Heart right ventricle (tissue), 16 donors: ENCODE measurements at places on chromosomes 5 and 9. TPM values are rescaled to one million over a fixed set of nuclear protein-coding genes. Genes with fewer than 3 reads are reported as not detected.
A peak's percentile ranks its signal among the peaks of the same experiment; 100 is the strongest.

DNA sequence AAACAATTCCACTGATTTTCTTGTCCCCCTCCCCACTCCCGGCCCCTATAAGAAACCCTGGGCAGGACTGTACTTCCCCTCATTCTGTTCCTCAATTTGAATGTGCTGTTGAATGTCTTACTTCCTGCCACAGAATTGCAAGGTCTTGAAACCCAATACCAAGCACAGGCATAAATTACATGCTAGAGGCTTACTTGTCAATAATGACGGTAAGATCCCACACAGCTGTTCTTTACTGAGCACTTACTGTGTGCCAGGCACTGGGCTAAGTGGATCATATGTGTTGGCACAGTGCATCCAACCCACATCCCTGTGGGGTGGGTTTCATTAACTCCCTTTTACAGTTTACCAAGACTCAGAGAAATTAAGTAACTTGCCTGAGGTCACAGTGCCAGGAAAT lies 63.4 kb downstream of the MVB12B start:
- DNase-seq = no peak

- no peak for DNase-seq
Measured at GRCh38 chr9:78115073-78115472, 83.5 kb upstream of the GNAQ start.

DNA sequence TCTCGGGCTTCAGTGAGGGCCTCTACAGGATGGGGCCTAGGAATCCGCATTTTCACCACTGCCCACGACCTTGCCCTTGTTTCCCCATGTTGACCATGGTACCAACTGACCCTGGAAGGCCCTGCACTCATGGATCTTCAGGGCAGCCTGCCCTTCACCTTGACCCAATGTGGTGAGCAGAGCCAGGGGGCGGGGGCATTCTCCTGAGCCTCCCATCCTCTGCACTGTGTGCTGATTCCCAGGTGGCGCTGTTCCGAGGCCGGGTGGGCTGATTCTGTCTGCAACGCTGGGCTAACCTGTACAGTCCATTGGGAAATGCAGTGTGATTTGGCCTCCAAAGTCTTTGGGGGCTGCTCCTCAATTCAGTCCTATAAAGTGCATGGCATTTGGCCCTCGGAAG lies 68.7 kb downstream of the SHB start:
- no peak for DNase-seq

GRCh38 chr5:73945505-73945904 lies 319.5 kb downstream of the ARHGEF28 start:
- no peak for DNase-seq

DNA sequence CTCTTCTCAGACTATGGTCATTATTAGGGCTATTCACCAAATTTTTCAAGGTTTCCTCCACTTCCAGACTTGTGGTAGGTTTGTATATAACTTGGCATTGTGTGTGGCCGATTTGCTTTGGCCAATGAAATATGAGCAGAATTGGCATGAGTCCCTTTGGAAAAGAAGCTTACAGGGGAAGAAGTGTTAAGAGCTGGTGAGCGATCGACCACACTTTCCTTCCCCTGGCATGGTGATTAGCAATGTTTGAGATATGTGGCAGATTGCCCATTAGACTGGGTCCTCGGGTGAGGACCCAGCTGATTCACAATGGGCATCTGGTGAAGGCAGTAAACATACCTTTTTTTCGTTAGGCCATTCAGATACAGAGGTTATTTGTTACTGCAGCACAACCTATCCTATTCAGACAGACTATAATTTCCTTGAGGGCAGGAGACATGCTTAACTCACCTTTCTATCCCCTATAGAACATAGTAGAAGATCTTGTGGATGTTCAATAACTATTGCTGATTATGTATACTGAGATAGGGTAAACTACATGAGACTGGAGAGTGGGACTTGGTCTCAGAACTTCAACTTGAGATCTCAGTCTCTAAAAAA lies 62.8 kb upstream of the KLF9 start:
- no peak for DNase-seq

DNA sequence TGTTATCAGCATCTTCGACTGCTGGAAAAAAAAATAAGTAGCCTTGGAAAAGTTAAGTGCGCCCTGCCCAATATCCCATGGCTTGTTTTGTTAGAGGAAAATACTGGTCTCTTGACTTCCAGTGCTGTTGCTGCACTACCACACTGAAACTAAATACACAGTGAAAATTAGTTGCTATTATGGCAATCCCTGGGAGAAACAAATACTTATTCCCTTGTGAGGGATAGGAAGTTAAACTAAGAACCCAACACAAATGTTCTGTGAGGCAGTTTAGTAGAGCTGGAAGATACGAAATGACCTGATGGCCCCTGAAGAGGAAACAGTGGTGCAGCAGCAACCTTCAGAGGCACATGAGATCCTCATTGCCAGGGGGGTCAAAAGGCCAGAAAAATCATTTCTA lies 164.0 kb downstream of the ARL15 start:
- no peak for DNase-seq

DNA sequence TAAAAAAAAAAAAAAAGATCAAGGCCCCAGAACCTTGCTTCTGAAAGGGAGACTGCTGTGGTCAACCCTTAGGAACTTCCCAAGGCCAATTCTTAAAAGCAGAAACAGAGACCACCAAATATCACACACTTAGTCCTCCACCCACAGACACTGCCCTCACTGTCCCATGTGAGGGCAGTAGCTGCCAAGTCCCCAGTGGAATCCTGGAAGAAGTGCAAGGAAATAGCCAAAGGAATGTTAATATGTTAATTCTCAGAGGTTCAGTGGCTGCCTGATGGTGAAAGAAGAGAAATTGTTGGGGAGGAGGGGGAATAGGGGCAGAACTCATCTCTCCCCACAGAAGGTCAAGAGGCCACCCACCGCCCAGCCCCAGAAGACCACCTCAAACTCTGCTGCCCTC lies 23.1 kb downstream of the FSTL4 start:
- DNase-seq = no peak

DNA sequence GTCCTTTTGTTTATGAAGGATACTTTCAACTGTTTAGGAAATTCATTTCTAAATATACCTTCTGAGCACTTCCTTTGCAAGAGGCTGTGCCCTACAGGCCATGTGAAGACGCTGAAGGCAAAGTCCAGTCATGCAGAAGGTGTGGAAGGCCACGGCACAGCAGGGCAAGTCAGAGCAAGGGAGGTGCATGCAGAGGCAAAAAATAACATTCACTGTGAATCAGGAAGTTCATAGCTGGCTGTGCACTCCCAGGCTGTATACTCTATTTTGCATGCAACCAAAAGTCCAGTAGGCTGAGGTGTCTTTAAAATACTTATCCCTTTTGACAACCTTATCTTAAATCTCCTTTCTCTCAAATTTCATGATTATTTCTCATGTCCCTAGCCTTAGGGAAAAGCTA lies 50.3 kb downstream of the GNAQ start:
- no peak for DNase-seq

GRCh38 chr9:124482431-124483031 lies 24.7 kb downstream of the NR5A1 start:
- DNase-seq = no peak

DNA sequence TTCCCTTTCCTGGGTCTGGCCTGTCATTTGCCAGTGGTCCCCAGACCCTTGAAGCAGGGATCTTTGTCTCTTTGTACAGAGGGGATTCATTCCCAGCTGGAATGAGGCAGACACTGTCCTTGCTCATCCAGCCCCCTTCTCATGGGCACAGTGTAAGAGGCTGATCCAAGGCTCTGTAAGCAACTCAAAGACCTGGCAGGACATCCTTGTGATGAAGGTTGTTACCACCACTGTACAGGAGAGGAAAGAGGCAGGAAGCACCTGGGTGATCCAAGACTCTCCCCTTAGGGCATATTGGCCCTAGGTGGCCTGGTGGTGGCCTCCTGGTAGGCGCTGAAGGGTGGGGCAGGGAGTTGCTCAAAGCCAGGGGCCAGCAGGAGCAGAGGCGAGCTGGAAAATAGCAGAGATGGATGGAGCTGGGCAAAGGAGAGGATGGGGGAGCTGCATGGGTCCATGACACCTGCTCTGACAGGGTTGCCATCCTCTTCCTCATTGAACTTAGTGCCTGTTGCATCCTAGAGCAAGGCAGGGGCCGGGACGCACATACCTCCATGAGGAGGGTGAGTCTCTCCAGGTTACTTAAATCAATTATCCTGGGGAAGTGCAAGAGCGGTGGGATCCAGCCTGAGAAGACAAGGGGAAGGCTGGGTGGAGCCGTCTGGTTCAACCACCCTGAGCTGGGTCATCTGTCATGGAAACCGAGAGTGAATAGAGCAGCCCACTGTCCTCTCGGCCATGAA lies 9.8 kb upstream of the GADD45G start:
- DNase-seq = no peak

GRCh38 chr9:126419475-126419874 lies 92.8 kb downstream of the MVB12B start:
- peak; percentile 26 for DNase-seq

DNA sequence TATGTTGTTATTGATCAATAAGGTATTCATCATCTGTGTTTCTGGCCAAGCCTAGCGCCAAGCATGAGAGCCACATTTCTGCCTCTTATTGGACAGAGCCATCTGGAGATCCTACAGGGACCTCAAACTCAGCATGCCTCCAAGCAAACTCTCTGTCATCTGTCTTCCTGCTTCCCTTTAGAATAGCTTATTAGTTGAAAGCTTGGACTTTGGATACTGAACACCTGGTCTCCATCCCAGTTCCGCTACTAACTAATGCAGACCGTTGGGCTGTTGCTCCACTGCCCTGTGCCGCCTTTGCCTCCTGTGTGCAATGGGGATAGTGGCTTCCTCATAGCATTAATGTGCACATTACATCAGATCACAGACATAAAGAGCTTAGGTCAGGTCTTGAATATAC lies 65.5 kb downstream of the MAP1B start:
- no peak for DNase-seq

DNA sequence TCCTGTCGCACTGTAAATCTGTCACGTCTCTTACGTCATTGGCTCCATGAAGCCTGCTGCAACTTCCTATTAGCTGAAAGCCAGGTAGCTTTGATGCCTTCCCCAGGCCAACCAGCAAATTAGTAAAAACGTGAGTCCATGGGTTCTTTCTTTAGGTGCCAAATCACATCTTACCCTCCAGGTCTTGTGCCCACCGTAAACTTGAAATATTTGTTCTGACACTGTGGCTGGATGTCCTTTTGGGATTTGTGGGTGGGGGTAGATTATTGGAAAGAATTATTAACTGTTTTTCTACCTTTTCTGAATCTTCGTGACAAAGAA lies 172.8 kb downstream of the NR3C1 start:
- DNase-seq = no peak

DNA sequence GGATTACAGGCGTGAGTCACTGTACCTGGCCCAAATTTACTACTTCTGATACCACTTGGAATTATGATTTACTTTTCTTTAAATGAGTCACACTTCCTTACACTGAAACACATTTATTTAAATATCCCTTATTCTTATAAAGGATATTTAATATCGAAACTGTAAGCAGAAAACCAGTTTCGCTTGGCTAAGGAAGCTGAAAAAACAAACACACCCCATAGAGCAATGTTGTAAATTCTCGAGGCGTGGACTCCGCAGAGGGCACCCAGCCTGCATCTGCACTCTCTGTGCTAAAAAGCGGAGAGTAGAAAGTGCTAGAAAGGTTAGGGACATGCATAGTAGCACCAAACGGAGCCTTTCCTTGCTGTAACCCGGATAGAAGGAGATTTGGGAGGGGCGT lies 86.5 kb downstream of the HMCN2 start:
- DNase-seq = no peak

- DNase-seq = peak; percentile 82
Measured at GRCh38 chr5:72108202-72109061, 1.2 kb downstream of the MAP1B start.

GRCh38 chr9:107471552-107471951 lies 18.0 kb downstream of the KLF4 start:
- DNase-seq = no peak

- DNase-seq = no peak
Measured at GRCh38 chr9:77708064-77708815, 60.1 kb upstream of the GNA14 start.

- DNase-seq = no peak
Measured at GRCh38 chr9:6567140-6567591, 78.4 kb downstream of the GLDC start.

DNA sequence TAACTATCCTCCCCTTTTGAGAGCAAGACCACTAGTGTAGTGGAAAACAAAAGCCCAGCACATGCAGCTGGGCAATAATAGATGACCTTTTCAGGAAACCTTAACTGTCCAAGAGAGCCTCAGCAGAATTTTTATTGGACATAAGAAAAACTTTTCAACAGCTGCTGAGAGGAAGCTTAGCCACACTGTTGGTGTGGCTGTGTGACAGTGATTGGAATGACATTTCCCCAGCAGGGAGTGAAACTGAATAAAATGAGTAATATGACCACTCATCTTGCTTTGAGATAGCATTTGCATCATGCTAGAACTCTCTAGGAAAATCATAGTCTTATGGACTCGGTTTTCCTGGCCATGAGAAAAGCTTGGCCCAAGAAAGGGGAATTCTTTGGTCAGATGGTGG lies 687.8 kb downstream of the SLCO4C1 start:
- no peak for DNase-seq

DNA sequence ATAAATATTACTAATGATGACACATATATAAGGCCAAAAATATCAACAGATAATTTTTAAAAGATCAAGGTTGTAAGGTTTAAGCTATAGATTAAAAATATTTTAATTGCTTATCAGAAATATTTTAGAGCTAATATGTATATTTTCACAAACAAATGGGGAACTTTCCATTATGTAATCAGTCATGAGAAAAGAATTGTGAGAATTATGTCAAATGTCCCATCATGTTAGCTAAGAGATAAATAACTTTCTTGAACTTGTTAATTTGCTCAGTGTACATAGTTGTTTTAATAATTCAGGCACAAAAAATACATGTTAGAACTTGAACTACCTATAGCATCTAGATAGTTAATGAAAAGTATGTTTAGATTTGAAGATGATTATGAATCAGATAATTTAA lies 67.7 kb downstream of the SYK start:
- DNase-seq = no peak

DNA sequence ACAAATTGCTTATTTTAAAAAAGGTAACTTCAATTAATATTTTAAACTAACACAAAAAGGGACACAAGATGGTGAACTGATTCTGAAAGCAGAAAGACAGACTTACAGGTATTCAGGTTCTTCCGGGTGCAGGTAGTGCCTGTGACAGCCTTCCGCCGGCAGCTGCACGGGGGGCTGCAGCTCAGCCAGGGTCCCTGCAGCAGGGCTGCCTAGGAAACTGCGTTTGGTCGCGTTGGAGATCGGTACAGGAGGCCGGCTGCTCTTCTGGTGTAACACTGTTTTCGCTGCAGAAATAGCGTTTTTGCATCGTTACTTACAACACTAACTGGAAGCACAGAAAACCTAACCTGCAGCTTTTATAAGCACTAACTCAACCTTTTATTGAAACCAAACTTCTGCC lies 80.0 kb downstream of the CAMSAP1 start:
- DNase-seq = no peak

- no peak for DNase-seq
Measured at GRCh38 chr5:175821790-175822211, 49.6 kb upstream of the CPLX2 start.

The OMD gene
- 4.0 TPM for total RNA-seq

The STPG3 gene
- total RNA-seq = not detected

The PDE6A gene
- total RNA-seq = not detected

The GABRA6 gene
- not detected for total RNA-seq

The FAM163B gene
- not detected for total RNA-seq

The CSF2 gene
- not detected for total RNA-seq

The ZFP2 gene
- total RNA-seq = 1.2 TPM

The SLC6A18 gene
- not detected for total RNA-seq

The BTNL9 gene
- total RNA-seq = 140 TPM

The FBLL1 gene
- total RNA-seq = not detected
